ENCODE measurements at places on chromosomes 4 and X.

DNA sequence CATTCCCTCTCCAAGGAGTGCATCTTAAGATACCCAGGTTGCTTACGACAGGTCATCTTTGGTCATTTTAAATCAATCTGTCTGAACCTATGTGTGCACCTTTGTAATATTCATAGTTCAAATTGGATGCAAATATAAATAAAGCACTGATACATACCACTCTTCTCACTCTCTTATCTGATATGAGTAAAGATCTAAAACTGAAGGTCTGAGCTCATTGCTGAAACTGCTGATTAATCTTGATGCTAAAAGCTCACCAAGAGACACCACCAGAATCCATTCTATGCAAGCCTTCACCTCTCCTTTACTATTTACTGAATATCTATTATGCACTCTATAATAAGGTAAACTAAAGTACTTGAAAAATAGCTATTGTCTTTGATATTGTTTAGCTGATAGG is 16.6 kb downstream of the HSD17B13 start:
- DNase-seq: no peak

GRCh38 chr4:185473247-185473646 is 1.7 kb upstream of the CCDC110 start:
- no peak for DNase-seq

DNA sequence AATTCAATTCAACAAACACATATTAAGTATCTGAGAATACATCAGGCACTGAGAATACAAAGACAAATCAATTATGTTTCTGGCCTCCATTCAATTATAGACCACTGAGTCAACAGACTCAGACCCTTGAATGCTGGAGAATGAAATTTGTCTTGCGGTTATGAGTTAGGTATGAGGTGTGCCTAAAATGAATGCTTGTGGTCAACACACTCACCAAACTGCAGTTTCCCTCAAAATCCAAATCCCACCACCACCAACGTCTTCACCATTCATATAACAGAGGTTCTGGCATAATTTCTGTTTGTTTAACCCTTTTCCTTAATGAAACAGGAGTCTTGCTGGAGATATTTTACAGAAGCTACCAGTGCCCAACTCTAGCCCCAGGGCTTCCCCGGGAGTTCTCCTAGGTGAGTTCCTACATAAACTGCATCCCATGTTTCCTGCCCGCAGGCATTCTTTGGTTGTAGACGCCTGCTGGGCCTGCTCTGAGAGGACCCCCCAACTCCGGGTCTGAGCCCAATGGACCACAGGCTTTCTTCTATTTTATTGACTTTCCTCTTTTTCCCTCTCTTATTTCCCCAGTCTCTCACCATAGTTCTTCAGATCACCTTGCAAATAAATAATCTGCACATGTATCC is 119.2 kb downstream of the DDX53 start:
- no peak for DNase-seq

GRCh38 chr4:8067945-8068896 is 90.4 kb downstream of the ABLIM2 start:
- DNase-seq: no peak

DNA sequence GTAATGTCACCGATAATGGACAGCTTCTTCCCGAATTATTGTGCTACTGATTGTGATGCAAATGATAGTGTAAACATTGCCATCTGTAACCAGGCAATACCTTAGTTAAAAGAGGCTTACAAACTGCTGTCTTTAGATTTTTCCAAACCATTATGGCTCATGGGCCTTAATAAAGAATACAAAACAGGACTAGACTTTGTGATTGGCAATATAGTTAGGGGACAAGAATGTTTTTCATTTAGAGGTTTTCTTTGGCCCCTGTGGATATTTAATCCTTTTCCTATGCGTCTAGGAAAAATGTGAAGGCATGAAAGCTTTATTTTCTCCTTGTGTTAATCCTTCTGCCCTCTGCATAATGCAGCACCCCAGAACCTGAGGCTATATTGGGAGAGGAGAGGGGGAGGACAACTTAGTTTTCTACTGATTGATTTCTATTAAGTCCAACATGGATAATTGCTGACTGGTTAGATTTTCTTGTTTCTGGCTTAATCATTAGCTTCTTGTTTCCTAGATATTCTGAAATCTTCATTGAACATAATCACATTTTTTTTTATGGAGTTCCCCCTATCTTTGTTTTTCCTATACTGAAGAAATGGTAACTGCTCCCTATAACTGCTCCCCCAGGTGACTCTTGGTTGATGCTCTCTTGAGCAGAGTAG is 1.9 kb downstream of the PRPS1 start:
- DNase-seq: no peak

DNA sequence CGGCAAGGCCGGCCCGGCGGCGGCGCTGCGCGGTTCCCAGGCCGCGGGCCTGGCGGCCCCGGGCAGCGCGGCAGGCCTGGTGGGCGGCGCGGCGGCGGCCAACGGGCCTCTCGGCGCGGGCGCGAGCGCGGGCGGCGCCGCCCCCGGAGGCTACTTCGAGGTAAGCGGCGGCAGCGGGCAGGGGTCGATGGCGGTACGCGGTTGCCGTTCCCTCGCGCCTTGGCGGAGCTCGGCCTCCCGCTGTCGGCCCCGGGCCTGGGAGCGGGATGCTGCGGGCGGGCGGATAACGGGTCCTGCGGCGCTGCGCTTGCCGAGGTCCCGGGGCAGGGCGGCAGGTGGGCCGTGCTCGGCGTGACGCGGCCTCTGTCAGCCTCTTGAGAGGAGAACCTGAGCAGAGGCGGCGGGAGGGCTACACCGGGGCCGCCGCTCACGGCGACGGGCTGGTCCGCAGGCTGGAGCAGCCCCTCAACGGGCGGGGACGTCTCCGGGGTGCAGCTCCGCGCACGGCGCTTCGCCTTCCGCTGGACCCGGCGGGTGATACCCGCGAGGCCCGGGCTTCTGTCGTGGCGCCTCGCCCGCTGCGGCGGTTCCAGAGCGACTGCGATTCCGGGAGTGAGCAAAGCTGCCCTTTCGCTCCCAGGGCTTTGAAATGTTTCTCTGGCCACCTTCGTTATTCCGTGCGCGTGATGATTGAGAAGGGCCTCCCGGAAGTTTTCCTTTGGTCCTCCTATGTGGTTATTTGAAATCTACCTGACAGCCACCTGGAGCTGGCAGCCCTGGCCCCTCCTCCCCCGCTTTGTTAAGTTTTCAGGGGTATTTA is 774 bp downstream of the FAM193A start:
- peak; percentile 14 for DNase-seq

GRCh38 chr4:186781032-186781917 is 57.6 kb upstream of the FAT1 start:
- no peak for DNase-seq

Data from stimulated activated CD8-positive, alpha-beta memory T cell treated with anti-CD3 and anti-CD28 coated beads, Interleukin-7, amount 100 ng/mL, for 24 hours (primary cell).